CD8-positive, alpha-beta memory T cell (primary cell): ENCODE measurements at places on chromosomes 2 and 18. TPM values are rescaled to one million over a fixed set of nuclear protein-coding genes. Genes with fewer than 3 reads are reported as not detected.

DNA sequence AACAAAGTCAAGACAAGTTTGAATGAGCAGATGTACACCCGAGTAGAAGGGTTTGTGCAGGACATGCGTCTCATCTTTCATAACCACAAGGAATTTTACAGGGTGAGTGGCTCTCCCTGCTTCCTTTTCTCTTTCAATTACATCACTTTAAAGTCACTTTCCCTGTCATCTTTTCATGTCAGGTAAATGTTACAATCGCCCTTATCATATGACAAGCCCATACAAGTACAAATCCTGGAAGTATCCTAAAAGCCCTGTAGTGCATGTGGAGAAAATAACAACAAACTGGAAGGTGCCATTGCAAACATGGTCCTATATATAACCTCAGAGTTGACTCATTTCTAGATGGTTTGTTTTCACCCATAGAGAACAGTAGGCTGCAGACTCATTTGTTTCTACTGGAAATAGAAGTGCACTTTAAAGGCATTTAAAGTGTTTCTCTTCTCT, 126.0 kb downstream of the SP100 start:
- no peak for DNase-seq

RAB27B gene
- 0.15 TPM for total RNA-seq

DNA sequence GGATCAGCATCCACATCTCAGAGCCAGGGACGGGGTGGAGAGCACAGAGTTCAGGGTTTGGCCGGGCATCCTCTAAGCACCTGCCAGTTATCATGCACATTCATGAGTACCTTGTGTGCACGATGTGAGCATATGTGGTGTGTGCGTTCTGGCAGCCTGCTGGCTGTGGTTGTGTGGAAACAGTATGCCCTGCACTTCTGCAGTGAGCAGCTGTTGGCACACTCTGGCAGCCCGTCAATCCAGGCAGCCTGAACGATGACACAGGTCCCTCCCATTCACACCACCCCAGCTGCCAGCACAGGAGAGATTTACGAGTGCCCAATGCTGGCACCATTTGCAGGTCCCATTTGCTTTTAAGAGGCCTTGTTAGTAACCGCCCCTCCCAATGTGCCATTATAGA, 74.2 kb downstream of the CD8B2 start:
- no peak for DNase-seq

CFAP53 gene
- 0.53 TPM for total RNA-seq

PLEK gene
- 21.3 TPM for total RNA-seq

RND3 gene
- total RNA-seq = not detected

GRCh38 chr2:53737091-53737490, 30.5 kb upstream of the CHAC2 start:
- DNase-seq = no peak

GRCh38 chr18:80252136-80252535, 4.8 kb upstream of the PARD6G start:
- DNase-seq = no peak

B4GALT6 gene
- total RNA-seq = 3.4 TPM

GALR1 gene
- not detected for total RNA-seq

DNA sequence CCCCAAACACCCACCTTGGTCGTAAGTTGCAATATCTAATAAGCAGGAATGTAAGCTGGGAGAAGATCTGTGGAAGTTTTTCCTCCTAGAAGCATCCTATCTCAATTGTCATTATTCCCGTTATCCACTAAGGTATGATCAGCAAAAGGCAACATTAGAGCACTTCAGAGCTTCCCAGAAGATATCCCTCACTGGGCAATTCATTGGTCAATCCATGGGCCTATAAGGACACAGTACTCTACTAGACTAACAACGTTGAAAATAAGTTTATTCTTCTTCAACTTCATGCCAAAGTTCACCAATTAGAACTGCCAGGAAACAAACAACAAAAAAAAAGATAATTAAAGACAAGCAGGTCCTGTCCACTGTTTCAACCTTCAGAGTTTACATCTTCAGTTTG, 433.0 kb upstream of the POU3F3 start:
- no peak for DNase-seq

DNA sequence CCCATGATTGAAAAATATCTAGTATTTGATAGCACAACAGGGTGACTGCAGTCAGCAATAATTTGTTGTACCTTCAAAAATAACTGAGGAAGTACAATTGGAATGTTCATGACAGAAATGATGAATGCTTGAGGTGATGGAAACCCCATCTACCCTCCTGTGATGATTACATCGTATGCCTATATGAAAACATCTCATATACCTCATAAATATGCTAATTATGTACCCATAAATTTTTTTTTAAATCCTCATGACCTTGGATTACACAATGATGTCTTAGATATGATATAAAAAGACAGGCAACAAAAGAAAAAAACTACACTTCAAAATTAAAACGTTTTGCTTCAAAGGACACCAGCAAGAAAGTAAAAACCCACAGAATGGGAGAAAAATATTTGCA, 1.4 kb upstream of the POLR1B start:
- DNase-seq = no peak

LINC00305 gene
- total RNA-seq = not detected

NAT8 gene
- not detected for total RNA-seq

DNA sequence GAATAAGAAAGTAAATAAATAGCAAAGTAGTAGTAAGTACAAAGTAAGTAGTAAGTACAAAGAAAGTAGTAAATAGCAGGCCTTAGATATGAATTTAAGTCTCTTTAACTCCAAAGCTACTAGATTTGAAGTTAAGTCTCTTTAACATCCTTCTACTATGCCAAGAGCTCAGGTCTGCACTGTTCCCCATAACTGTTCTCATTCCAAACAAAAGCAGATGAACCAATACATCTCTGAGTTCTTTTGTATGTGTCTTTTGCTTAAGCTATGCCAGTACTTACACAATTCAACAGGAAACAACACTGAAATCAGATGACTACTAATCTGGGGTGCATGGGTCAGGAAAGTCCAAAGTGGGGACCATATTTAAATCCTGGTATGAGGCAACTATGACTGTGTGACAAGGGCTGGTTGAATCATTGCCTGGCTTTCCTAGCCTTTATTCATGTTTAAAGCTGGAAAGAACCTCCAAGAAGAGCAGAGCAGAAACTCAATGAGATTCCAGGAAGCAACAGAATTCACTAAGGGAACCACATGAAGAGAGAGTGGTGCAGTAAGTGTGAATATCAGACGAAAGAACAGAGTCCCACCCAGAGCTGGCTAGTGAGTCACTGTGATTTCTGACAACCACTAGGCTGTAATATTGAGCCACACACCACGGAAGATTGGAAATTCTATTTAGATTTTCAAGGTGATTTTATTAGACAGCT, 51.0 kb upstream of the CYP26B1 start:
- no peak for DNase-seq

- DNase-seq = no peak
Observed at GRCh38 chr18:32378705-32379104, 92.0 kb downstream of the GAREM1 start.
